A172 (cell line): ENCODE measurements at places on chromosomes 2 and 18.

DNA sequence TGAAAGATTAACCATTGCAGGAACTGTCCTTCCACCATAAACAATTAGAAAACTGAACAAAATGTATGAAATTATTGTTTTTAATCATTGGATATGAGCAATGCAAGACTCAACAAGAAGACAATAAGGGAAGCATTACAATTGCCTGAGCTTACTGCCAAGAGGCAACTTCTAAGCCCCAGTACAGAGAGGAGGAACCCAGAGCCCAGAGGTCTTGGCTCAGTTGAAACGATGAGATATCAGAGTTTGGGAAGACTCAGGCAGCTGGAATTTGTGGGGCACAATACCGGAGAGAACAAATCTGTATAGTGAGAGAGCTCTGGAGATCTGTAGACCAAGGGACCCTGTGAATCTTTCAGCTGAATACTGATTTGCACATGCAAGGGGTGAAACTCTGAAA, 80.6 kb upstream of the ZFP36L2 start:
- DNase-seq, result no peak

- DNase-seq, result no peak
Observed at GRCh38 chr2:3265981-3266924, 111.4 kb downstream of the EIPR1 start.

GRCh38 chr18:47893047-47893446, 37.4 kb downstream of the SMAD2 start:
- DNase-seq, result peak; percentile 18

- DNase-seq, result no peak
Observed at GRCh38 chr2:51698021-51698420, 666.1 kb upstream of the NRXN1 start.

DNA sequence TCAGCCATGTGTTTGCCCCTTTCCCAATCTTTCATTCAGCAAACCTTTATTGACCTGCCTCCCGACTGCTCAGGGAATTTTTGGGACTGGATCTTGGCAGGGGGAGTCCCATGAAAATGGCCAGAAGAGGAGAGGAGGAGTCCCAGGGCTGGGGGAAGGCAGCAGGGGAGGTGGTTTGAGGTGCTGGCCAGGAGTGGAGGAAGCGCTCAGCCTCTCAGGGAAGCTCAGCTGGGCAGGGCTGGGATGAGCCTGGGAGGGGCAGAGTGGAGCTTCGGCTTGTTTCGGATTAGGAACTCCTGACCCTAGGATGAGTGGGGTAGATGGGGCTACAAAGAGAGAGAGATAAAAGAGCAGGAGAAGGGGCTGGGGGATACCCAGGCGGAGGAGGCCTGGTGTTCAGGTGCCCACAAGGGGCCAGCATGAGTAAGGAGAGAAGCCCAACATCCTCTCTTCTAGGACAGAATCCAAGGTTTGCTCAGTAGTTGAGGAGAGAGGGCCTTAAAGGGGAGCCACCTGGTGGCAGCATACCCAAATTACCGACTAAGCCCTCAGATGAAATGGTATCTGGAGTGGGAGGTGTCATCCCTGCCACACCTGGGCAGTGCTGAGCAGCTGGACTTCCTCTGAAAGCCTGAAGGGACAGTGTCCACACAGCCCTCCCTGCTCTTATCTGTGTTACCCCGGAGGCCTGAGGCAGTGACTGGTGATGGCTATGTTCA, 91.1 kb downstream of the INHBB start:
- DNase-seq, result peak; percentile 69

GRCh38 chr2:101613056-101613704, 84.3 kb upstream of the MAP4K4 start:
- DNase-seq, result no peak
